ENCODE measurements at places on chromosomes 16 and 17. TPM values are rescaled to one million over a fixed set of nuclear protein-coding genes. Genes with fewer than 3 reads are reported as not detected.

PLLP gene
- total RNA-seq, result not detected

GPR179 gene
- total RNA-seq, result under 0.01 TPM

HOXB6 gene
- 0.63 TPM for total RNA-seq

DNA sequence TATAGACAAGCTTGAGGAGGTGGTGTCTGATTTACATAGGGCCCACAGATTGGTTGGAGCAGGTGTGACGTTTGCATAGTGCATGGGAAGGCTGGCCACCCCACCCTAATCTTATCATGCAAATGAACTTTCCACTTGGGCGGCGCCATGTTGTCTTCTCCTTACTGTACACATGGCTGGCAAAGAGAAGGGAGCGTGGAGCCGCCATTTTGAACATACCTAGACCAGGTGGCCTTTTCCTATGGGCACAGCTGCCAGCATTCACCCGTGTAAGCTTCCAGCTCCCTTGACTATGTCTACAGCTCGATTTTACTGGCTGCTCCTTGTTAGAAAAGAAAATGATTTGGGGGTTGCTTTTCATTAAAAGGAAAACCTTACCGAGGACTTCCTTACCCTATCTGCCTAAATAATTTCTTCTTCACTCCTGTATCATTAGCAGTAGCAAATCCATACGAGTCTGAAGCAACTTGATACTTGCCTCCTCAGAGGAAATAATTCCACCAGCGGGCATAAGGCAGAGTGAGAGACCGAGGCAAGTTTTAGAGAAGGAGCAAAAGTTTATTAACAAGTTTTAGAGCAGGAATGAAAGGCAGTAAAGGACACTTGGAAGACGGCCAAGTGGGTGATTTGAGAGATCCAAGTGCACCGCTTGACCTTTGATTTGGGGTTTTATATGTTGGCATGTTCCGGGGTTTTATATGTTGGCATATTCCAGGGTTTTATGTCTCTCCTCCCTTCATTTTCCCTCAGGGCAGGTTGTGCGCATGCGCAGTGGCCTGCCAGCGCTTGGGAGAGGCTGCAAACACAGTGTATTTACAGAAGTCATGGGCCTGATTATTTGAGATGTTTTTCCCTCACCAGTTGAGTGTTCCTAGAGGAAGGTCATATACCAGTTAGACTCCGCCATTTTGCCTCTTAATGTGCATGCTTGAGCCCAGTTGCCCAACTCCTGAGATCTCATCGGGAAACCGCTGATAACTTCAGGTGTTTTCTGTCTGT, 65.7 kb downstream of the MARF1 start:
- DNase-seq, result no peak

SPN gene
- total RNA-seq, result not detected

Data from fibroblast of the aortic adventitia (primary cell).